ENCODE measurements at places on chromosomes 3 and 15.

- DNase-seq: no peak
Observed at GRCh38 chr3:32352563-32352962, 39.1 kb upstream of the CMTM7 start.

- DNase-seq: no peak
Observed at GRCh38 chr3:38125305-38126120, 11.4 kb downstream of the ACAA1 start.

DNA sequence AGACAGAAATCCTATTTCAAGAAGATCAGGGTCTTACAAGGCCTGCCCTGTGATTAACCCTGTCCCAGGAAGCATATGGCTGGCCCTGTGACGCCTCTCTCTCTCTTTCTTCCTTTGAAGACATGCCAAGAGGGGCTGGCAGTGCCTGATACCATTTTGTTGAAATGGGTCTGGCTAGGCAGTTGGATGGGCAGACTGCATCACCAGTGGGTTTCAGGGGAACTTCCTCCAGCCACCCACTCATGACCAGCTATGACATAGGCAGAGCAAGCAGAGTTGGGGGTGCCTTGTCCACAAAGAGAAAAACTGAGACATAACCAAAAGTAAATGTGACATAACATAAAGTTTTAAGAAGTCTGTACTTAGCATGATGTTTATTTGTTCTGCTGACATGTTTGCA is 31.4 kb upstream of the MANF start:
- DNase-seq: no peak

- DNase-seq: no peak
Observed at GRCh38 chr15:57509965-57510364, 81.7 kb upstream of the MYZAP start.

DNA sequence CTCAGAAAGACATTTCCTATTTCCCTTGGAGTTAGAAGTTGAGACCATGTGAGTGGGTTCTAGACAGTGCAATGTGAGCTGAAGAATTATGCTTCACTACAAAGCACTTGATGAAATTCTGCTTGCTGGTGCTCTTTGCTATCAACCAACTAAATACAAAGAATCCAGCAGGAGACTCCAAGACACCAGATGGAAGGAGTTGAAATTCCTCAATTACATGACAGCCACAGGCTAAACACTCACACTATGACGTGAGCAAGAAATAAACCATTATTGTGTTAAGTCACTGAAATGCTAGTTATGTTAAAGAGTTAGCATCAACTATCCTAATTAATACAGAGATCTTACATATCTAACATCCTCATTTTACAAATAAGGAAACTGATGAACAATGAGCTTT is 8.2 kb upstream of the MAP4 start:
- no peak for DNase-seq

DNA sequence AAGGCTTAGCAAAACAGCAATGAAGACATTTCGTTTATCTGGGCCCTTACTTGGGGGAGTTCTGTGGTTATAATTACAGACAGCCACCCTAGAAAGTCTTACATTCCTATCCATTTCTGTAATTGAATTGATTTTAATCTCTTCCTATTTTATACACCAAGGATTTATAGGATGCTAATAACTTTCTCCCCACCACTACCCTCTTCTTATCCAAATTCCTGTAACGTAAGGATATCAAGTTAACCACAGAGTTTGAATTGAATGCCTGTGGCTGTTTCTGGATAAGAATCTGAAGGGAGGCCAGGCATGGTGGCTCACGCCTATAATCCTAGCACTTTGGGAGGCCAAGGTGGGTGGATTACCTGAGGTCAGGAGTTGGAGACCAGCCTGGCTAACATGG is 78.6 kb downstream of the MLH1 start:
- DNase-seq: no peak

DNA sequence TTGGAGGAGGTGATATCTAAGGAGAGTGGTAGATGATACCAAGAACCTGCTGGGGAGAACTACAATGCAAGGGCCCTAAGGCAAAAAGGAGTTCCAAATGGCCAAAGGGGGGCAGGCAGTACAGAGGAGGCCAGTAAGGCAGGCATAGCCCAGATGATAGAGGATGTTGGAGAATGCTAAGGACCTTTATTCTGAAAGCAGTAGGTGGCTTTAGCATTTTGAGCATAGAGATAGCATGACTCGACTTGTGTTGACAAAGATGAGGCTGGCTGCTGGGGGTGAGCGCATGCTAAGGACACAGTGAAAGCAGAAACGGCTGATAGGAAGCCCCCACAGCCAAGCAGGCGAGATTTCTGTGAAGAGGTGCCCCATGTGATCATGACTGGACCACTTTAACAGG is 419.3 kb downstream of the ERC2 start:
- no peak for DNase-seq

- DNase-seq: no peak
Observed at GRCh38 chr3:140712301-140712700, 34.4 kb downstream of the TRIM42 start.

DNA sequence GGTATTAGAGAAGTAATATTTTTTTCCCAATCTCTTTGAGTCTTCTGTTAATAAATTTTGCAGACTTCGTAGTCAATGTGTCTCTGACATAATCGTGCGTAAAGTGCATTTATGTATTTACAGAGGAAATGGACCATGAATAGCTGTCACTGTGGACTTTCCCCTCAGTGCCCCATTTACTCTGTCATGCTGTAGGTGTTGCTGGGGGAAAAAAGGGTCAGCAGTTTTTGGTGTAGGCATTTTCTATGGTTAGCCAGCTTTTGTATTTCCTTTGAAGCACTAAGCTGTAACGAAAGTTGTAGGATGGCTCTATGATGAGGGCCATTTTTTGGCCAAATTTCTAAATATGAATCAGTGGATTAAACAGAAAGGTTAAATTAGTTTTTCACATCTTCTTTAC is 598.4 kb downstream of the FGF12 start:
- no peak for DNase-seq

- no peak for DNase-seq
Observed at GRCh38 chr3:15204005-15204404, 2.0 kb upstream of the CAPN7 start.

- DNase-seq: peak; percentile 33
Observed at GRCh38 chr3:39668420-39668819, 141.0 kb upstream of the MYRIP start.

GRCh38 chr3:123618768-123619484 is 34.1 kb upstream of the HACD2 start:
- peak; percentile 23 for DNase-seq

DNA sequence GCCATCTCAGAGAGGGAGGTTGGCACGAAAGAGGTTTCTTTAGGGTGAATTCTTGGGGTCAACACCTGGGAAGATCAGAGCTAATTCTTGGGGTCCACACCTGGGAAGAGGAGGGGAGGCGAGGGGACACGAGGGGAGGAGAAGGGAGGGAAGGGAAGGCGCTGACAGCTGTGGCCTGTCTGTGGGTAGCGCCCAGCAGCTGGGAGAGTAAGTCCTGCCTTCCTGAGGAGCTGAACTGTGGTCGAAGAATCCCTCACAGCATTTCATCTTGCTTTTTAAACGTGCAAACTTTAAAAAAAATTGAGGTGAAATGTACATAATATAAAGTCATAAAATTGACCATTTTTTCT is 63.2 kb upstream of the CGNL1 start:
- DNase-seq: no peak

DNA sequence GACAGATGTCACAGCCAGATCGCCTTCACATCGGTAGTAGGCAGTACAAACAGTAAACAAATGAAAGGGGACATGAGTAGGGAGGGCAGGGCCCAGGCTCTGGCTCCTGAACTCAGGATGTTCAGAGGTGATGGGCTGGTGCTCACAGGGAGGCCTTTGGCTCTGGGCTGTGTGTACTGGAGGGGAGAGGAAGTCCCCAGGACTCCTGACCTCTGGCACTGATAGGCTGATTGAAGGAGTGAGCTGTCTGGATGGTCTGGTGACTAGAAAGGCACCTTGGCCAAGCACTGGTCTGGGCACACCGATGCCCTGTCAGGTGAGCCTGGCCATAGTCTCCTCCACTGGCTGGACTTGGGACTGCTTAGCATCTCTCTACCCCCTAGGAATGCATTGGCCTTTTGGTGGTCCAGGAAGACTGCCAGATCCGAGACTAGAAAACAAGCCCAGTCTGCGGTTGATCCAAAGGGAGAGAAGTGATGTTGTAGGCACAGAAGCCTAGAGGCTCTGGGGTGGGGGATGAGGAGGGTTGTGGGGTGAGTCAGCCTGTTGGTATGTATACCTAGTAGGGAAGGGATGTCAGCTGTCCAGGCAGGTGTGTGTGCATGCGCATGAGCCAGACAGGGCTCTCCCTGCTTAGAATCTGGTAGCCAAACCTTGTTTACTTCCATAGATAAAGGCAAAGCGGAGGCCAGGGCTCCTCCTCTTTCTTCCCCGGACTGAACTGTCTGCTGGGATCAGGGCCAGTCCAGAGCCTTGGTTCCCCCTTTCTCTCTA is 1.9 kb downstream of the SPINT1 start:
- no peak for DNase-seq

- no peak for DNase-seq
Observed at GRCh38 chr15:81274255-81274654, 49.7 kb downstream of the STARD5 start.

GRCh38 chr3:72569754-72570440 is 278.3 kb downstream of the SHQ1 start:
- no peak for DNase-seq

DNA sequence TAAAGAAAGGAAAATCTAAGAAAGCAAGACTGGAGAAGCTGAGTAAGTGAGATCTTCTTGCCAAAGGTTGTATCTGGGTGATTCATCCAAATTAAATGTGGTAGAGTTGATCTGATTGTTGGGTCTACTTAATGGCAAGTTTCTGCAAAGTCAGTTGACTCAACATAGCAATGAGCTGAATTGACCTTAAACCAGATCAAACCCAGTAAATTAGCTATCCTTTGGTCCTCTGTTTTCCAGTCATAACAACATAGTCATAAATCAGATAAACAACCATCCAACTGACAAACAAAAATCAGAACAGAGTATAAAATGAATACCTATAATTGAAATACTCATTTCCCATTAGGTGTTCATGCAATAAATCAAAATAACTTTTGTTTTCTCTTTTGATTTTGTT is 142.6 kb upstream of the CFAP20DC start:
- DNase-seq: no peak

DNA sequence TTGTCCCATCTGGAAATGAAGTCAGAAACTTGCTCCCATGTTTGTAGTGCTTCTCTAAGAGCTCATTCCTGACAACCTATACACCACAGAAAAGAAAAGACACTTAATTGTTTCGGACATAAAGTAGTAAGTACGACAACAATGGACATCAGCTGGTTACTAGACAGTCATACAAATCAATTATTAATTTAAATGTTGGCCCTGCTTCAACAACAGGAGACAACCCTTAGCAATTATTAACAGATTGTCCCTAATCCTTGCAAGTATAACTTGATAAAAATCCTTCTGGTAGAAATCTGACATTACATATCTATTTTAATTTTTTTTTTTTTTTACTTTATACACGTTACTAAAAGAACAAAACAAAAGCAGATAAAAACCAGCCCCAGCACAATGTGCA is 29.8 kb downstream of the ERICH6 start:
- no peak for DNase-seq

DNA sequence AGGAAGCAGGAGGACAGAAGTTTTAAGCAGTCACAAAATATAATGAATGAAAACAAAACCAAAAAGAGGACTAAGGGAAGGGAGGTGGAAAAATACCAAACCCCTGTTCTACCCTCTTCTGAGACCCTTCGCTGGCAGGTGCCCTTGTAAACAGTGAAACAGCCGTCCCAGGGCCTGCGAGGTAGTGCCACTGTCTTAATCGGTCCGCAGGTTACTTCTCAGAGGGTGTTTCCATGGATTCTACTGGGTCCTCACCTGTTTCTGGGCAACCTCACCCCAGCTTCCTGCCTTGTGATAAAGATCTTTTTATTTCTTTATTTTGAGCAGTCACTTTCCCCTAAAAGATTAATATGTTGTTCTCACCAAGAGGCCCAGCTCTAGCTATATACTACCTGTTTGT is 65.3 kb downstream of the SLC30A4 start:
- DNase-seq: no peak

GRCh38 chr3:51393134-51393495 is 2.0 kb downstream of the RBM15B start:
- no peak for DNase-seq

- no peak for DNase-seq
Observed at GRCh38 chr3:165193366-165194254, 2.6 kb downstream of the SLITRK3 start.

- no peak for DNase-seq
Observed at GRCh38 chr3:152942366-152942765, 107.4 kb downstream of the P2RY1 start.

- DNase-seq: no peak
Observed at GRCh38 chr15:33808720-33809457, 159.4 kb upstream of the CHRM5 start.

GRCh38 chr3:18782191-18782590 is 357.1 kb upstream of the SATB1 start:
- DNase-seq: no peak

DNA sequence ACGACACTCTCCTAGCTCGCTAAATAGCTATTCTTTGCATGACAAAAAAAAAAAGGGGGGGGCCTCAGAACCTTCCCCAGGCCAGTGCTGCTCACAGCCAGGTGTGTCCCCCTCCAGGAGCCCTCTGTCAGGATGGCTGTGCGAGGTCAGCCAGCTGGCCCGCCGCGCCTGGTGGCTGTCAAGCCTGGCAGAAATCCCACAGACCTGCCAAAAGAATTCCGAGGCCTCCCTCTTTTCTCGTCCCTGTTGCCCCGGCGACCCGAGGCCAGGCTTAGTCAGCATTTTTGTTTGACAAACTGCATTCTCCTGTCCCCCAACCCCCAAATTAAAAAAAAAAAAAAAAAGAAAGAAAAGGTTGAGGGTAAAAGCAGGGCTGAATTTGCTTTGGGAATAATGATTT is 61.9 kb downstream of the TM4SF4 start:
- no peak for DNase-seq

DNA sequence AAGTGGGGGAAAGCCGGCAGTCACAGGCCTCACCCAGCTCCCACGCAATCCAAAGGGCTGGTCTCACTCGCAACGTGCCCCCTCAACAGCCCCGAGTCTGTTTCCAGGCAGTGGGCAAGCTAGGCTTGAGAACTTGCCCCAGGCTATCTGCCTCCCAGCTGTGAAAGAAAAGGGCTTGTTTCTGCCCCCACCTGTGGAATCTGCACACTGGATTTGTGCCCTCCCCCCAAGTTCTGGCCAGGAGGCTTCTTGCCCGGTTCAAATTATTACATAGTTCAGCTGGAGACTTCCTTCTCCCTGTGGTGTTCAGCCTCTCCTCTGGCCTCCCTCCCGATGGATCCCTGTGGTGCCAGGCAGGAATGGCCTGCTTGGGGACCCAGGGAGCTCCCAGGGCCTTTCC is 283.9 kb upstream of the LYSMD4 start:
- DNase-seq: no peak
